ENCODE measurements at places on chromosomes 3 and 15.

GRCh38 chr3:54901906-54902685, 25.8 kb downstream of the LRTM1 start:
- no peak for DNase-seq

DNA sequence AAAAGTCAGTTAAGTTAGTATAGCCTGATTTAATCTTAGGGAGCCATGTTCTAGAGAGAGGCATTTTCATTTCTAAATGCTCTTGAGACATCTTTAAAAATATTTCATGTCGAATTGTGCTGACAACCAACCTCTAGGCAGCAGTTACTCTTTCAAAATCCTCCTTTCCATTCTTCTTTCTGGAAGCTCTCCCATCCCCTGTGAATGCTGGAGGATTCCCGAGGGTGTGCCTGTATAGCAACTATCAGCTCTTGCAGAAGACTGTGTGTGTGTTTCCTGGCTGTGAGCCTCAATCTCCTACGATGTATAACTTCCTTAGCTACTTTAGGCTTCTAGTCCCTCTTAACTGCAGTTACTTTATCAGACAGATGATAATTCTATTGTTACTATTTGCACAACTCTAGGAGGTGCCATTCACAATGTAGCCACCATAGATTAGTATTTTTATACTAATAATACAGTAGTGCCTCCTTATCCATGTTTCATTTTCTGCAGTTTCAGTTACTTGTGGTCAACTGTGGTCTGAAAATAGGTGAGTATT, 250.3 kb downstream of the EDEM1 start:
- no peak for DNase-seq

DNA sequence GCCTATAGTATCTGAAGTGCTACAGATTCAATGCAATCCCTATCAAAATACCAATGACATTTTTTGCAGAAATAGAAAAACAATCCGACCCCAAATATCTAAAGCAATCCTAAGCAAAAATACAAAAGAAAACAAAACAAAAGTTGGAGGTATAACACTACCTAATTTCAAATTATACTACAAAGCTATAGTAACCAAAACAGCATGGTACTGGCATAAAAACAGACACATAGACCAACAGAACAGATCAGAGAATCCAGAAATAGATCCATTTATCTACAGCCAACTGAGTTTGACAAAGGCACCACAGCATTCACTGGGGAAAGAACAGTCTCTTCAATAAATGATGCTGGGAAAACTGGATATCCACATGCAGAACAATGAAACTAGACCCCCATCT, 23.8 kb upstream of the CDAN1 start:
- DNase-seq = no peak

GRCh38 chr15:101124731-101125451, 127.0 kb downstream of the CHSY1 start:
- no peak for DNase-seq

GRCh38 chr15:99682455-99682854, 50.8 kb downstream of the LYSMD4 start:
- DNase-seq = no peak
